ENCODE measurements at places on chromosomes 1 and 21.

GRCh38 chr1:168976267-168976666, 130.2 kb upstream of the ATP1B1 start:
- DNase-seq, result no peak

DNA sequence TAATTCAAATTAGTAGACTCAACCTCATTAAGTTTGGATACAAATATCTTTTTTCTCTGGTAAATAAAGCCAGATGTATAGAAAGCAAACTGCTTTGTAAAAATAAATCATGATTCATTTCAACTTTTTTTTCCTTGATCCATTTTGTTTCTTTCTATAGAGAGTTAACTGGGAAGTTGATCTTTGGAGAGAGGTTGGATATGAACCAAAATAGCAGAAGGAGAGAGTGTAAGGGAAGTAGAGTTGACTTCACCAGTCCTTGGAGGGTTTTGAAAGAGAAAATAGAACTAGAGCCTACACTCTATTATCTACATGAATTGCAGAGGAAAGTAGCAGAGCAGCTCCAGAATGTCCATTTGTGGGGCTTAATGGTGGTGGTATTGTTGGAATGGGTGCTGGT, 243.8 kb downstream of the ADGRL2 start:
- no peak for DNase-seq

GRCh38 chr1:212759683-212760082, 31.9 kb downstream of the NSL1 start:
- no peak for DNase-seq

GRCh38 chr1:187275346-187275745, 446.6 kb downstream of the PLA2G4A start:
- DNase-seq, result no peak

DNA sequence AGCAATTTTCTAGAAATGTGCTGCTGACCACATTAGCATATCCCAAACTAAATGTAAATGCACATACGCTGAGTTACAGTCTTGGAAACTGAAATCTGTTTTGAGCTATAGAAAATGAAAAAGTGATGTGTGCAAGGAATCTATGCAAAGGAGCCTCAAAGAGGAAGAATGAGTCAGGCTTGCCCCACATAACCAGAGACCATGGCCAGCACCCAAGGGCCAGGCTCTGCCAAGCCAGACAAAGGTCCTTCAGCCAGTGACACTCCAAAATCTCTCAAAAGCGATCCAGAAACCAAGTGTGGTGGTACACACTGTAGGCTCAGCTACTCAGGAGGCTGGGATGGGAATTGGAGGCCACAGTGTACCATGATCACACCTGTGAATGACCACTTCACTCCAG, 195.2 kb downstream of the TOMM20 start:
- DNase-seq, result no peak

- no peak for DNase-seq
Measured at GRCh38 chr1:67708606-67709005, 23.6 kb downstream of the GADD45A start.

DNA sequence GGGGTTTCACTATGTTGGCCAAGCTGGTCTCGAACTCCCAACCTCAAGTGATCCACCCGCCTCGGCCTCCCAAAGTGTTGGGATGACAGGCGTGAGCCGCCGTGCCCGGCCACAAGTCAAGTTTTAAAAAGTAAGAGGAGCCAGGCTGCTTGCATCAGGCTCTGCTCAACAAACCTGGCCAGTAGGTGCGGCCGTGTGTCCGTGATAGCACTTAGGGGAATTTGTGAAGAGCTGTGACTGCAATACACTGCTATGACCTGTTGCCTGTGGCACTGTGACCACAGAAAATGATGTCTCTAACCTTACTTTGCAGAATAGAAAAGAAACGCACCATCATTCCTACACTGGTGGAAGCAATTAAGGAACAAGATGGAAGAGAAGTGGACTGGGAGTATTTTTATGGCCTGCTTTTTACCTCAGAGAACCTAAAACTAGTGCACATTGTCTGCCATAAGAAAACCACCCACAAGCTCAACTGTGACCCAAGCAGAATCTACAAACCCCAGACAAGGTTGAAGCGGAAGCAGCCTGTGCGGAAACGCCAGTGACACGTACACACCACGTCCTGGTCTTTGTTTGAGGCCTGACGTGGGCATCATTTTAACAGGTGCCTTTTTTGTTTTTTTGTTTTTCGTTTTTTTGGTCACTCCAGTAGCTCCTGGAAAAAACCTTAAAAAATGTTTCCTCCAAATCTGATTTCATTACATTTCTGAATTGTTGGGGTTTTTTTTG, 16.7 kb downstream of the C1orf174 start:
- DNase-seq, result no peak

DNA sequence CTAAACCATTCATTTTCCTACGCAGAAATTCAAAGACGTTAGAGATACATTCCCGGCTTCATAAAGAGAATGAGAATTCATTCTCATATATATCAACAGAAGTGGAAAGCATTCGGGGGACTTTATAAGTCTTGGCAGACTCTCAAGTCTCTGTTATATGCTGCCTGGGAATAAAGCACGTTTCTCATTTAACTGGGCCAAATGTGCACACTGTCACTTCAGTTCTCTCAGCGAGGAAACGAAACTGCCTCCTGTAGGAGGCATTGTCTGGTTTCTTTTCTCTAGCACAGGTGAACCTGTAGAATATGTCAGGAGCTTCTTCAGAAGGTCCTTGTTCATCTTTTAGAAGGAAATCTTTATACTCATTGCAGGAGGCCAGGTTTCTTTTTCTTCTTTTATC, 367.6 kb downstream of the PTBP2 start:
- DNase-seq, result no peak

GRCh38 chr1:193700710-193701355, 514.4 kb upstream of the B3GALT2 start:
- DNase-seq, result no peak

DNA sequence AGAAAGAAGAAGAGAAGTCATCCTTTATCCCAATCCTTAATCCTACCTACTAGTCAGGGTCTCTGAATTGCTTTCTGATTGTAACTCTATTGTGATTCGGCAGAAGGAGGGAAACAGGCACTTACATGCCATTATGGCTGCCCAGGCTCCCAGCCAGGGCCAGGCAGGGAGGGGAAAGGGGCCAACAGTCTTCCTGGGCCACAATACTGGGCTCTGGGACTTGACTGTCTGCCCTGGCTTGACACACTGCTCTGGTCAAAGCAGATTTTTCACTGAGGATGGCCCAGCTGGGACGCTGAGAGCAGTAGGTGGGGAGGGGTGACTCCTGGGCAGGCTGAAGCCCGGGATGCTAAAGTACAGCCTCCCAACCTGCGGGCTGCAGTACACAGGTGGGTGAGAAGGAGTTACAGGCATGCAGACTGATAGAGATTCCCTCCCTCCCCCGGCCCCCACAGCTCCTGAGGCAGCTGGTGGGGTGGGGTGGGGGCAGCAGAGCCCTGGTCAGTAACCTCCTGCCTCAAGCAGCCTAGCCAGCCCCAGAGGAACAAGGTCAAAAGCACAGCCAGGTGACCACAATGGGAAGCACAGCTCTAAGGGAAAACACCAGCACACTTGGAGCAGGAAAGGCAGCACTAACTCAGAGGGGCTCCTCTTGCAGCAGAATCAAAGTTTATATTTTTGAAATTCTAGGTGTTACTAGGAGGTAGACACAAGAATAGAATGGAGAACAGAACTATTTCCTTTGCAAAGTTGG, 25.3 kb downstream of the KCND3 start:
- DNase-seq, result no peak

- DNase-seq, result peak; percentile 32
Measured at GRCh38 chr1:63847308-63847910, 73.6 kb downstream of the ROR1 start.

DNA sequence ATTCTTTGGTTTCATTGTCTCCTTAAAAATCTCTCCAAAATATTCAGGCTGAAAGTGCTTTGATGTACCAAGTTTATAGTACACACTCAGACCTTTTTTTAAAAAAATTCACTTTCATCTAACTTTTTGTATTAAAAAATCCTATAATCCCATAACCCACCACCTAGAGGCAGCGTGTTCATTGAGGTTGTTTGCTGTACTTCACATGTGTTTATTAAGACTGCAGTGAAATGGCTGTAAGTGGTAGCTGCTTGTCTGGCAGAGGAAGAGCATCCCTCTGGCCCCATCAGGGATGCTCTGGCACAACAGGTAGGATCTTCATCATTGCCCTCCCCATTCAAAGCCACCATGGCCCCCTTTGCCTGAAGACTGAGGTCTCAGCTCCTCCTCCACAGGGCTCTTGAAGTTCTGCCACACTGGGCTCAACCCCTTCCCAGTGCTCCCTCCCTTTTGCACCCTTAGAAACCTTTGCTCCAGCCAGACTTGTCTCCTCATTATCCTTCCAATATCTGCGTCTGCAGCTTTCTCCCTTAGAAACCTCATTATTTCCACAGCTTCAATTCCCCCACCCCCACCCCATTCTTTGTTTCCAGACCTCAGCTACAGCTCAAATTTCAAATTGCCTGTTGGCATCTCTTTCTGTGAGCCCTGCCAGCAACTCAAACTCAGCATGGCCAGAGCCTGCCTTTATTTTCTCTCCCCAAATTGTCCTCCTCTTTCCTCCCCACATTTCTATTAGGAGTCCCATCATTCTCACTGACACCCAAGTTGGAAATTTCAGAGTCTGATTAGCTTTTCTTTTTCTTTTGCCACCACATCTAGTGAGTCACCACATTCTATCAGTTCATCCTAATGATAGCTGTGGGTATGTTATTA, 369.6 kb upstream of the USP24 start:
- DNase-seq, result no peak

- no peak for DNase-seq
Measured at GRCh38 chr21:25561668-25562641, 45.3 kb downstream of the MRPL39 start.

- DNase-seq, result no peak
Measured at GRCh38 chr1:206447792-206448191, 22.5 kb upstream of the IKBKE start.

GRCh38 chr1:178752891-178753290, 27.8 kb downstream of the RALGPS2 start:
- peak; percentile 39 for DNase-seq

DNA sequence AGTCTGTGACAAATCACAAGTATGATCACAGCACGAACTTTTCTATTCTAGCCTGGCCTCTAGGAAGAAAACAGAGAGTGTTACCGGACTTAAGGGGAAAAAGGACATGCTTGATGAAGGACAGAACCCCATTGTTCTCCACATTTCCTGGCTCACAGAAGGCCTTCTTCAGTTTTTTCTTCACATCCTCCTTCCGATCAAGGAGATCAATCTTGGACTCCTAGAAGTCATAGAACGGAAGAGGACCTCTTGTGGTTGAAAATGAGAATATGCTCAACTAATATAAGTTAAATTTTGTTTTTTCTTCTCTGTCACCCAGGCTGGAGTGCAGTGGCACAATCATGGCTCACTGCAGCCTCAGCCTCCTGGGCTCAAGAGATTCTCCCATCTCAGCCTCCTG, 30.3 kb downstream of the YARS1 start:
- DNase-seq, result peak; percentile 55

GRCh38 chr1:167442854-167443565, 75.3 kb downstream of the CD247 start:
- DNase-seq, result no peak
